ENCODE measurements at places on chromosomes 16 and 17. TPM values are rescaled to one million over a fixed set of nuclear protein-coding genes. Genes with fewer than 3 reads are reported as not detected.

GRCh38 chr16:29663016-29663806 is at the start of gene SPN:
TSS of gene SPN (plus strand) at chr16:29663247. CDS start at chr16:29663729, 482 bp downstream.
- DNase-seq: no peak

DNA sequence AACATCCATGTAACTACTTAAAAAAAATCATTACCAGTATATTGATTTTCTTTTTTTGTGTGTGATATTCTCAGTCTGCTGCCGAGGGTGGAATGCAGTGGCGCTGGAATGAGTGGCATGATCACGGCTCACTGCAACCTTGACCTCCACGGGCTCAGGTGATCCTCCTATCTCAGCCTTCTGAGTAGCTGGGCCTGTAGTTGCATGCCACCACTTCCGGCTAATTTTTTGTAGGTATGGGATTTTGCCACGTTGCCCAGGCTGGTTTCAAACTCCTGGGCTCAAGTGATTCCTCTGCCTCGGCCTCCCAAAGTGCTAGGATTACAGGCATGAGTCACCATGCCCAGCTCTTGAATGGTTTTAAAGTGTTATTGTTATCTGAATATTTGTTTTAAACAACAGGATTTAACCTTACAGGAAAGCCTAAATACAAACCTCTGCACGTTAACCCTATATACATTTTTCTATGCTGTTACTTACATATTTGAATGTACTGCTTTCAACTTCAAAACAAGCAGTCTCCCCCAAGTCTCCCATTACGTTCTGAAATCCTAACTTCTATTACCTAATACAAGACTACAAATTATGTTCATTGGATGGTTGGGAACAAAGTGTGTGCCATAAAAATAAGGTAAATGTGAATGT is 61.7 kb downstream of the KPNA2 start:
- DNase-seq: no peak

The GNG13 gene
- not detected for total RNA-seq

DNA sequence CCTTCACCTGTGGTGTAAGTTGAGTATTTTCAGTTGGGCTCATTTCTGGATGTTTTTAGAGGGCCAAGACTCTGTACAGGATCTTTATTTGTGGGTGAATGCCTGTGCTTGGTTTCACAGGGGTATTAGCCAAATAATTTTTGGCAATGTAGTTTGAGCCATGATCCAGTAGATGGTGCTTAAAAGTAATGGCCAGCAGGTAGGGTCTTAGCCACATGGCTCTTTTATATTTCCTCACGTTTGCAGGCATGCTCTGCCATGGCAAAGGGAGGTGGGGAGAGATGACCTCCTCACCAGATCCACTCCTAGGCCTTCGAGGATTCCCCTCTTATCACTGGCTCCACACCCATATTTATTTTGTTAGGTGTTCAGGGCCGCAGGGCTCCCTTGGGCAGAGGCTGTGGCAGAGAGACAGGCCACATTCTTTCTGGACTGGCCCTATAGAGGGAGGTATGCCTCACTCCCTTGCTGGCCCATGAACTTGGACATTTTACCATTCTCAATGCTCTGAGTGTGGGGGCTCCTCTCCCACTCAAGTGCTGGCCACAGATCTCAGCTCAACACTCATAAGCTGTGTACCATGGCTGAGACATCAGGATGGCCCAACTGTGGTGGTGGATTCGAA is 417.1 kb downstream of the XYLT1 start:
- no peak for DNase-seq

The VASN gene
- 3.3 TPM for total RNA-seq

The TMEM238L gene
- not detected for total RNA-seq

The ACSM2A gene
- not detected for total RNA-seq

The KRT33B gene
- not detected for total RNA-seq

GRCh38 chr17:45870342-45870974 is 23.9 kb upstream of the MAPT start:
- no peak for DNase-seq

The PYDC1 gene
- total RNA-seq: not detected

GRCh38 chr17:68777243-68777855 is 176.2 kb upstream of the FAM20A start:
- peak; percentile 65 for DNase-seq

- DNase-seq: no peak
Measured at GRCh38 chr17:79938336-79939093, 97.2 kb downstream of the TBC1D16 start.

DNA sequence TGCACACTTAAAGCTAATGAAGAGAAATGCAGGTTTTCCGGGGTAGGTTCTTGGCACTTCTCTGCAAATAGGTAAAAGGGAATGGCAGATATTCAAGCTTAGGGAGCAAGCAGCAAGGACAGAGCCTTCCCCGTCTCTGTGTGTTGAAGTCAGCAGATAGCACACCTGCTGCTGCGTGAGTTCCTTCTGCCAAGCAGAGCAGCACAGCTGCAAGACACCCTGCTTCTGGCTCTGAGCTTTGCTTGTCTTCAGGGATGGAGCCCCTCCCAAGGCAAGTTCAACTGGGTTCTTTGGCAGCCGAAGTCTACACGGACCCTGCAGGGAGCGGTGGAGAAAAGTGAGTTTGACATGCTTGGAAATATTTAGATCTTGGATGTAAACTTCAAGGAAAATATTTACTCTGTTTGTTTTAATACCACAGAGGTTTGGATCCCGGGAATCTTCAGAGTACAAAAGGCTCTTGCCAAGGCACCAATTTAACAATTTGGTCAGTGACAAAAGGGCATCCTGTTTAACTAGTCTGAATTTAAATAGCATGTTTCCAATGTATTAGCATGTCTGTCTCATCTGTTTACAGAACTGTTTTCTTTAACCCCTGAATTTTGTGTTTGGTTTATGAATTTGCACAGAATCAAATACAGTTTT is 113.4 kb upstream of the KCNJ16 start:
- DNase-seq: no peak

GRCh38 chr17:72381597-72382397 is 261.0 kb downstream of the SOX9 start:
- no peak for DNase-seq

GRCh38 chr17:7136266-7136877 is 21.8 kb upstream of the ASGR2 start:
- peak; percentile 67 for DNase-seq

The ABCC12 gene
- 0.59 TPM for total RNA-seq

- no peak for DNase-seq
Measured at GRCh38 chr17:6551869-6552531, 4.4 kb downstream of the PITPNM3 start.

The OR2C1 gene
- total RNA-seq: not detected

The ABCA10 gene
- 9.6 TPM for total RNA-seq

The DRC7 gene
- not detected for total RNA-seq

The PTX4 gene
- not detected for total RNA-seq

GRCh38 chr16:88920618-88921590 is 54.4 kb upstream of the PABPN1L start:
- DNase-seq: peak; percentile 78

GRCh38 chr17:3861761-3862681 is 16.0 kb upstream of the NCBP3 start:
- no peak for DNase-seq

The PARD6A gene
- 6.3 TPM for total RNA-seq

DNA sequence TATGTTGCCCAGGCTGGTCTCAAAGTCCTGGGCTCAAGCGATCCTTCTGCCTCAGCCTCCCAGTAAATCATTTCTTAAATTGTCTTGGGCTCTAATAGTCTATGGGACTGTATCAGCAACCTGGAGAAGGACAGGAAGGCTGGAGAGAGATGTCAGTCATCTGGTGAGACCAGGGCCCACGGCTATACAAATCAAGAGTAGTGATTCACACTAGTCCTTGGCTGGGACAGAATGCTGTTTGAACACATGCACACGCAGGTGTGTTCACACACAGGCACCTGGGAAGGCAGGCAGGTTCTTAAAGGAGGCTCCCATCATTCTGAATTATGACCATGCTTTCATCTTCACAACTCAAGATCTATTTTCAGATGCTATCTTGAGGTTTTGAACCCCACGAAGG is 14.1 kb downstream of the NQO1 start:
- no peak for DNase-seq

The CTRB2 gene
- total RNA-seq: not detected

GRCh38 chr17:9409878-9410277 is 165.7 kb downstream of the STX8 start:
- DNase-seq: no peak

DNA sequence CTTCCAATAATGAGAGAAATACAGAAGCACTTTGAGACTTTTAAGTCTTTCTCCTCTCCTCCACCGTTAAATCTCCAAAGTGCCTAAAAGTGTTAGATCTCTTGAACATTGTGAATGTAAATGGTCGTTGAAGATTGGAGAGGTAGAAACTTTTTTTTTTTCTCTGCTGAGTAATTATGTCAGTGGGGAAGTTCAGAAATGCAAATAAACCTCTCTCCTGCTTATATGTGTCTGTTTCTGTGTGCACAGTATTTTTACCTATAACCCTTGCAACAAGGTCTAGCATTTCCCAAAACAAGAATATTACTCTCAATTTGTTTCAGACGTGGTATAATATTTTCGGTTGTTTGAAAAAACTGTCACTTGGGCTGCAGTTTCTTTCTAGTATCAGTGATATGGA is 833.6 kb upstream of the CDH8 start:
- DNase-seq: no peak

GRCh38 chr17:73524941-73525679 is 119.1 kb downstream of the SDK2 start:
- peak; percentile 19 for DNase-seq

The PHOSPHO1 gene
- total RNA-seq: 4.2 TPM

GRCh38 chr17:48628649-48629410 is 2.7 kb upstream of the HOXB9 start:
- no peak for DNase-seq

DNA sequence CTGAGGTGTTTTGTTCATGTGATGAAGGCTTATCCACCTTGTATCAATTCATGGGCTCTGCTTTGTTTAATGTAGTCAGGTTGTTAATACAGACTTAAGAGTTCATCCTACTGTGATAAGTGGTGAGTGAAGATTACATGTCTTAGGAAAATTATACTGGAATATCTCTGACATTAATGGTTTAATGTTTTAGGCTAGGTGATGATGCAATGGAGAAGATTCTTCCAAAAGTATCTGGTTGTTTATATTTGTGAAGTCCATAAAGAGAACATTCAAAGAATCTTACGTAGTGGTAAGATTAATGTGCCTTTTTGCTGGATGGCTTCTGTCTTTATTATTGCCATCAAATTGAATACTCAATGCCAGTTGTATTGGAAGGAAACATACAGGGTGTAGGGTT is 236.4 kb downstream of the BCAS3 start:
- no peak for DNase-seq

DNA sequence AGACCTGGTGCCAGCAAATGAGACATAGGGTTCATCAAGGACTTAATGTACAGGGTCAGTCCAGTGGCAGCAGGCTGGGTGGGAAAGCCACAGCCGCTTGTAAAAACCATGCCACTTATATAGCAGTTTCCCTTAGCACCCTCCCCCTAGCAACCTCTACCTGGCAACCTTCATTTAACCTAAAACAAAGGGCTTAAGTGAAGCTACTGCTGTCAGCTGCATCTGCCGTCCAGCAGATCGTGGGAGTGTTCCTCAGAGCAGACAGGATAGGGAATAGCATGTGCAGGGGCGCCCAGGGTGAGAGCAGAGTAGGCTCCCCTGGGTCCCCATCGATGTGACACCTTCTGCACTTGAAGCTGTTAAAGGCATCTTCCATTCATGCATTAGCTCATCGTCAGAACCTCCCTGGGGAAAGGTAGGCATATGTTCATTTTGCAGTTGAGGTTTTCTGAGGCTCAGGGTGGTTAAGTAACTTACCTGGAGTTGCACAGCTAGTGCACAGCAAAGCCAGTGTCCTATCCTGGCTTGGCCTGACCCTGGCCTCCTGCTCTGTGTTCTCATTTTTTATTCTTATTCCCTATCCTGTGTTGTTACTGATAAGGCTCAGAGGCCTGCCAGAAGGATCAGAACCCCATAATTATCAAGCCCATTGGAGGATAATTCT is 112.5 kb downstream of the SOCS1 start:
- no peak for DNase-seq

The PRSS33 gene
- total RNA-seq: not detected

DNA sequence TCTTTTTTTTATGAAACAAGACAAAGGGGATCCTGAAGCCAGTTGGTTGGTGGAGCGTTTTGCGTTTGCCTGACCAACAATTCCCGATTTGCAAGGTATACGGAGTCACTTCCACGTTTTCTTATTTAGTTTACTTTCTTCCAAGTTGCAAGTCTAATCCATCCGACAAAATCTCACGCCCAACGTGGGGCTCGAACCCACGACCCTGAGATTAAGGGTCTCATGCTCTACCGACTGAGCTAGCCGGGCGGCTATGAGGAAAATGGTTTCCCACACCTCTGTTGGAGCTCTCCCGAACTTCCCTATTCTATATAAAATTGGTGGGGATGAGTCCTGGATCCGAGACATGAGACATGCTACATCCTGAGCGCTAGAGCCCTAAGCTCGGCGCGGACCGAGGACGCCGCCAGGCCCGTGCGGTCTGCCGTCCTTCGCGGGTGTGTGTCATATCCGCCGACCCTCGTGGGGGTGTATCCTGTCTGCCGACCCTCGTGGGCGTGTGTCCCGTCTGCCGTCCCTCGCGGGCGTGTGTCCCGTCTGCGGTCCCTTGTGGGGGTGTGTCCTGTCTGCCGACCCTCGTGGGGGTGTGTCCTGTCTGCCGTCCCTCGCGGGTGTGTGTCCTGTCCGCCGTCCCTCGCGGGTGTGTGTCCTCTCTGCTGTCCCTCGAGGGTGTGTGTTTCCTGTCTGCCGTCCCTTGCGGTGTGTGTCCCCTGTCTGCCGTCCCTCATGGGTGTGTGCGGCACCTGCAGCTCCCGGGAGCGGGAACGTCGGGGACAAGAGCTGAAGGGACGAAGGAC is 22.6 kb downstream of the ZNF213 start:
- DNase-seq: peak; percentile 62

- DNase-seq: no peak
Measured at GRCh38 chr17:1503699-1504098, 11.2 kb upstream of the MYO1C start.

The LRRC36 gene
- total RNA-seq: not detected

DNA sequence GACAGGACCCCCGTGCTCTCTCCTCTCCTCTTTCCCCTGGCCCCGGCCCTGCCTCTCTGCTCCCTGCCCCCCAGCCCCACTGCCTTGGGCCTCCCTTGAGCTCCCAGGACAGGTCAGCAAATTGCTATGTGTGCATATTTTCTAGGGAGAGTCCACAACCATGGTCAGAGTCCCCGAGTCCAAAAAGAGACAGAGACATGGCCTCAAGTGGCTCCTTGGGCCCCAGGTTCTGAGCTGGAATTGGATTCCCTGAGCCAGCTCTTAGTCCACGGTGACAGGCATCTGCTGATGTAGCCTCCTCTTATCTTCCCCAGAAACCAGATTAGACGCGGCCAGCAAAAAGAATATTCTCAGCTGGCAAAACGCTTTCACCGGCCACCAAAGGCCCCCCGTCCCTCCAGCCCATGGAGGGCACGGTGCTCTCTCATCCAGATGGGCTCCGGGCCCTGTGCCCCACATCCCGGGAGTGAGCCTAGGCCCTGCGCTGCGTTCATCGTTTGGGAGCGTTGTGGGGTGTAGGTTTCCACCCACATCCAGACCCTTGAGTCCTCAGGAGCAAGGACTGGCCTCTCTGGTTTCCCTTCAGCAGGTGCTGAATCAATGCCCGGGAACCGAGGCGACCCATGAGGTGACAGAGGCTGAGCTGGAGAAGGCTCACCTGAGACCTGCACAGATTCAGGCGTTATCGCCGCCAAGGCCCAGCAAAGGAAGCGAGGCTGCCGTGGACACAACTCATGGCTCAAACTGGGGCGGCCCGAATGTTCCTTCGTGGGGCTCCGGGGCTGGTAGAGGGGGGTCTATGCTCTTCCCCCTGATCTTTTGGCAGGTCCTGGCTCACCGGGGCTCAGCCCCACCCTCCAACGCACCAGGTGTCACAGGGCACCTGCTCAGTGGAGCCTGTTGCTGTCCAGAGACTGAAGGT is 16.3 kb upstream of the ENPP7 start:
- no peak for DNase-seq
